Vein endothelial cell (primary cell): ENCODE measurements at places on chromosomes 1 and 21. TPM values are rescaled to one million over a fixed set of nuclear protein-coding genes. Genes with fewer than 3 reads are reported as not detected.

HPCAL4 gene
- not detected in 2 replicates for total RNA-seq

FUCA1 gene
- 11.0 and 12.7 TPM in 2 replicates for total RNA-seq

CAPN9 gene
- total RNA-seq = not detected in 2 replicates

KANK4 gene
- total RNA-seq = not detected in 2 replicates

C1orf185 gene
- not detected in 2 replicates for total RNA-seq

DNALI1 gene
- total RNA-seq = 1.5 and 2.3 TPM in 2 replicates

SMG5 gene
- 72.8 and 73.3 TPM in 2 replicates for total RNA-seq

GBP7 gene
- total RNA-seq = not detected in 2 replicates

RXRG gene
- not detected in 2 replicates for total RNA-seq

PTAFR gene
- total RNA-seq = 0.29 TPM in 1 of 2 replicates, not detected in the other

WDR3 gene
- 17.6 and 31.0 TPM in 2 replicates for total RNA-seq

LCE2B gene
- not detected in 2 replicates for total RNA-seq

AMY1A gene
- total RNA-seq = not detected in 2 replicates

IL19 gene
- not detected in 2 replicates for total RNA-seq

LIPI gene
- total RNA-seq = not detected in 2 replicates

COL11A1 gene
- total RNA-seq = under 0.01 TPM in 2 replicates

SCMH1 gene
- 23.7 and 26.5 TPM in 2 replicates for total RNA-seq

KCNJ9 gene
- total RNA-seq = not detected in 2 replicates

CCT3 gene
- total RNA-seq = 523 and 571 TPM in 2 replicates

TMEM269 gene
- total RNA-seq = not detected in 2 replicates

HOOK1 gene
- under 0.01 and 0.10 TPM in 2 replicates for total RNA-seq
